ENCODE measurements at places on chromosomes 1 and 21.
A peak's percentile ranks its signal among the peaks of the same experiment; 100 is the strongest.

GRCh38 chr1:173062150-173062938 lies 11.6 kb upstream of the TNFSF18 start:
- peak; percentile 93 for DNase-seq

DNA sequence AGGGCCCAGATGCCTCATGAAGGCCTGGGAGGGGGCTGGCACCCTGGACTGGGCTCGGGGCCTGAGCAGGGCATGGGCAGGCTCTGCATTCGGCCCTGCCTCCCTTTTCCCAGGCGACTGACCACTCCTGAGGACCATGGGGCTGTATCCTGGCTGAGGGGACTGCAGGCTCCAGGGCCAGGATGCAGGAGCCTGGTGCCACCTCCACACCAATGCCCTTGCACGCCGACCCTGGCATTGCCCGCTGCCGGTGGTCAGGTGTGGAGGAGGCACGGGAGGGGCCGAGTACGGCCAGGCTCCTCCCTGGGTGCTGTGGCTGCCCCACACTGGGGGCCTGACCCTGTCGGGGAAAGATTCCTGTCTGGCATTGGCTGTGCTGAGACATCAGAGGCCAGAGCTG lies 128.9 kb downstream of the SIK1 start:
- no peak for DNase-seq

GRCh38 chr1:5861871-5862825 lies 130.1 kb downstream of the NPHP4 start:
- no peak for DNase-seq

DNA sequence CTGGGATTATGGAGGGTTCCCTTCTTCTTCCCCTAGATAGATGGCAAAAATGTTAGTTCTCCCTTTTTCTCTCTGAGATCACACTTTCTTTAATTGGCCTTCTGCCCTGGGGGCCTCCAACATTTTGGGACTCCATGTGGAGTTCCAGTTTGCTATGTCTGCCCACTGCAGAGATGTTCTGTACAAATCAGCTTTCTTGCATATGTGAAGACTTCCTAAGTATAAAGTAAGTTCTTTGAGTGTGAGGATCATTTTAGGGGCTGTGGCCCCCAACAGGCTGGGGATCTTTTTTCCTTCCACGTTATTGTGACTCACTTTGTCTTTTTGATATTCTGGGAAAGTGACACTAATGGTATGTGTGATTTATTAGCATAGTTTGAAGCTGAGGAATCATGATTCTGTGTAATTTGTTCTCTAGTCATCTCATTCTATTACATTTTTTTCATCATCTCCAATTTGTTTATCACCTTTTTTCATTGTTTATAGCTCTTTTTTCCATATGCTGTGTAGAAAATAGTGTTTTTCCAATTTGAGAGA lies 48.2 kb downstream of the HHAT start:
- peak; percentile 60 for DNase-seq

DNA sequence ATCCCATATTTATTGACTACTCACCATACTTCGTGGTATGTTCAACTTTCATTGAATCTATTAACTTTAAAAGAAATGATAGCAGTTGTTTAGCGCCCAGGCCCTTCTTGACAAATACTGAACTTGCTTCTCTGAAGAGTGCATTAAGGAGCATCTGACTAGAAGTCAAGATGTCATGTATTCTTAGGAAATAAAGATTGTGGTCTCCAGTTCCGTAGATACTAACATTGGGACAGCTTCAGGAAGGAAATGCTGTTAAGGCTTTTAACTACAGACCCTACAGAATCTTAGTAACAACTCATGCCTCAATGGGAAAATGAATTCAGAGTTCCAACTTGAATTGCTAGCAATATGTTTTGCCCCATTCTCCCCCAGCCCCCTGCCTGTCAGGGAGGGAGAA lies 14.8 kb downstream of the LYST start:
- DNase-seq = no peak
